ENCODE measurements at places on chromosomes 5 and 9. TPM values are rescaled to one million over a fixed set of nuclear protein-coding genes. Genes with fewer than 3 reads are reported as not detected.

The CARTPT gene
- total RNA-seq: not detected

The GCNT1 gene
- 7.4 TPM for total RNA-seq

The FBP2 gene
- total RNA-seq: not detected

The DIPK1B gene
- total RNA-seq: 1.3 TPM

The PCDHGB4 gene
- 0.23 TPM for total RNA-seq

The ABL1 gene
- 31.9 TPM for total RNA-seq

The ARHGEF39 gene
- 15.4 TPM for total RNA-seq

The GZMA gene
- total RNA-seq: 738 TPM

The CMYA5 gene
- 0.30 TPM for total RNA-seq

The FAM78A gene
- 101 TPM for total RNA-seq

The RGS3 gene
- 42.7 TPM for total RNA-seq

The IFNK gene
- not detected for total RNA-seq

The HOMER1 gene
- 2.4 TPM for total RNA-seq

The REEP2 gene
- 2.6 TPM for total RNA-seq

The SLC28A3 gene
- total RNA-seq: 0.14 TPM

The C9orf72 gene
- 8.2 TPM for total RNA-seq

The SPATA31C2 gene
- not detected for total RNA-seq

The GDA gene
- not detected for total RNA-seq

The RASGRF2 gene
- 7.9 TPM for total RNA-seq

The ANKRD55 gene
- total RNA-seq: 8.5 TPM

The AUH gene
- 30.6 TPM for total RNA-seq

The SETX gene
- total RNA-seq: 63.9 TPM
